ENCODE measurements at places on chromosomes 4 and X. TPM values are rescaled to one million over a fixed set of nuclear protein-coding genes. Genes with fewer than 3 reads are reported as not detected.

Gene SLC25A4
- total RNA-seq, result 1,557 TPM

Gene ADH7
- total RNA-seq, result not detected

Gene SAT1
- 87.0 TPM for total RNA-seq

Gene ATP8A1
- 18.9 TPM for total RNA-seq

Gene NAP1L2
- total RNA-seq, result 6.0 TPM

Gene PAGE5
- not detected for total RNA-seq

Gene CLDN34
- not detected for total RNA-seq

DNA sequence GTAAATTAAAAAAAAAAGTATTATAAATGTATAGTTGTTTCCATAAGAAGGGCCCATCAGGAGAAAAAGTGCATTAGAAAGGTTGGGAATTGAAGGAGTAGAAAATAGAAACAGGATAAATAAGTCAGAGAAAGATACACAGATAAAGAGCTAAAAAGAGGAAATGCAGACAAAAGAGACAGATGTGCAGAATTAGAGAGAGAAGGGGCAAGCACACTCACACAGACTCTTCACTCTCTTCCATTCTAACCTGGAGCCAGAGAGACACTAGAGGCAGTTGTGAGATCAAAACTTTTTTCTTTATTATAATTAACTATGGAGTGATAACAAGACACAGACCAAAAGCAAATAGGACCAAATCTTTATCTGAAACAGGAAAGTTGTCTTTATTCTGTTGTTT, 134.1 kb downstream of the CEP135 start:
- DNase-seq, result no peak

- DNase-seq, result no peak
Observed at GRCh38 chr4:48259748-48260147, 9.9 kb downstream of the TEC start.

- no peak for DNase-seq
Observed at GRCh38 chrX:20116577-20117240, at the start of gene MAP7D2. TSS of gene MAP7D2 (minus strand) at chrX:20116907. CDS start at chrX:20116879, 28 bp downstream.

DNA sequence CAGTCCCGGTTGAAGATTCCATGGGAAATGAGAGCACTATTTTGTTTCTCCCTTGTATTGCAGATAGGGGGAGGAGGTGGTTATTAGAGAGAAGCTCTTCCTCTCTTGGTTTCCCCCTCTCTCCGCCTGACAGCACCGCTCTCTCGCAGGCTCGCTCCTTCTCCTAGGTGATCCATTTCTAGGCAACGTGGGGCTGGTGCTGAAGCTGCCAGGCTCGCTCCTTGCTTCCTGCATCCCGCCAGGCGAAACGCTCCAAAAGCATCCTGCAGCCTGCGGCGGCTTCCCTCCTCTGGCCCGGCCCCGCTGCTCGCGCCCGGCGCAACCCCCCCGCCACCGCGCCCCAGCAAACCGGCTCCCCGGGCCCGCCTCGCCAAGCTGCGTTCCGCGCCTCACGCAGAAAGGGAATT, at the start of gene GRID2:
Gene GRID2 (plus strand): TSS at position 346 of the 407 bp plus-strand sequence.
- no peak for DNase-seq

DNA sequence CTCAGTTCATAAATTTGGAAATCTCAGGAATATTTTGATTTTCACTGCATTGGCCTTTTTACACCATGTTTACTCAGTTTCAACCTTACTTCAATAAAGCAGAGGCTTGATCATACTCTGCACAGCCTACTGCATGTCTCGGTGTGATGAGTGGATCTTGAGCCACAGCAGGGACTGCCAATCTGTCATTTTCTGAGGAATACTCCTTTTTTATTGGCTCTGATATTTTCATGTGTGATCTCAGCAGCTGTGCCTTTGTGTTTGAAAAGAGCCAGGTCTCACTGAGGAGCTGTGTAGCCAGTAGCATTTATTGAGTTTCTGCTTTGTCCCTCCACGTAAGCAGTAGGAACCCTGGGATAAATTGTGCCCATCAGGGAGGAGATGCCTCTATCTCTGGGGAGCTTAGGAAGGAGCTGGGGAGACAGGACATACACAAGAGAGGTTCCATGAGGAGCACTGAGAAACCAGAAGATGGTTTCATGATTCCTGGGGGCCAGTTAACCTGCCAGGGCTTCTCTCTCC, 18.9 kb upstream of the TRIM2 start:
- DNase-seq, result no peak
